ENCODE measurements at places on chromosomes 2 and 18. TPM values are rescaled to one million over a fixed set of nuclear protein-coding genes. Genes with fewer than 3 reads are reported as not detected.
A peak's percentile ranks its signal among the peaks of the same experiment; 100 is the strongest.

The TOGARAM2 gene
- 4.0 TPM for total RNA-seq

DNA sequence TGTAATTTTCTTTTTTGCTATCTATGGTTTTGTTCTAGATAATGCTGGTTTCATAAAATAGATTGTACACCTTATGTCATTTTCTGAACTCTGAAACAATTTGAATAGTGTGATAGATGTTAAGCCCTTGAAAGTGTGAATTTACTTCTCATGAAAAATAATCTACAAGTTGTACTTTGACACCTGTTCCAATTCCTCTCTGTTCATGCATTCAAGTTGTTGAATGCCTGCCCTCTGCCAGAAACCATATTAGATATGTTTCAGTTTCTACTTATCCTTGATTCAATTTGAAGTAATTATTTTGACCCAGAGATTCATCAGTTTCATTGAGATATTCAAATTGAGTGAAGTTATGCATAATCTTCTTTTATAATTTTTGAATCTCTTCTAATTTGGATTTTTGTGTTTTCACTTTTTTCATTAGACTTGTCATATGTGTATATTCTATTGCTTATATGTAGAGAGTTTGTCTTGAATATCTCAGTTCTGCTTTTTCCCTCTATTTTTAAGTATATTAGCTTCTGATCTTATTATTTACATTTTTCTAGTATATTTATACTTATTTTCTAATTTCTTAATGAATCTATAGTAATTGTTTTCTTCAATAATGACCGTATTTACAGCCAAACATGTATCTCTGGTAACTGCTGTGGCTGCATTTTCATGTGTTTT, 143.3 kb upstream of the TACR1 start:
- no peak for DNase-seq

The DYNAP gene
- total RNA-seq, result not detected

DNA sequence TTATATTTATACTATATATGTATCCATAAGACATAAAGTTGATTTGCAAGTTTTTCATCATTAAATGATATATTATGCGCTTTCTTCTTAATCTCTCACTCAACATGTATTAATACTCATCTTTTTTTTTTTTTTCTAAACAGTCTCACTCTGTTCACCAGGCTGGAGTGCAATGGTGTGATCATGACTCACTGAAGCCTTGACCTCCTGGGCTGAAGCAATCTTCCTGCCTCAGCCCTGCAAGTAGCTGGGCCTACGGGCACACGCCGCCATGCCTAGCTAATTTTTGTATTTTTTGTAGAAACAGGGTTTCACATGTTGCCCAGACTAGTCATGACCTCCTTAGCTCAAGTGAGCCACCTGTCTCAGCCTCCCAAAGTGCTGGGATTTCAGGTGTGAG, 51.4 kb upstream of the MAP4K3 start:
- DNase-seq, result no peak

- DNase-seq, result no peak
These were observed 24.0 kb downstream of the TGFA start for GRCh38 chr2:70529610-70530009.

The GLB1L gene
- 4.4 TPM for total RNA-seq

GRCh38 chr2:24409700-24410556, 49.6 kb upstream of the ITSN2 start:
- peak; percentile 19 for DNase-seq

- no peak for DNase-seq
These were observed 32.0 kb downstream of the CENPO start for GRCh38 chr2:24824966-24825882.

The STRADB gene
- 23.1 TPM for total RNA-seq

DNA sequence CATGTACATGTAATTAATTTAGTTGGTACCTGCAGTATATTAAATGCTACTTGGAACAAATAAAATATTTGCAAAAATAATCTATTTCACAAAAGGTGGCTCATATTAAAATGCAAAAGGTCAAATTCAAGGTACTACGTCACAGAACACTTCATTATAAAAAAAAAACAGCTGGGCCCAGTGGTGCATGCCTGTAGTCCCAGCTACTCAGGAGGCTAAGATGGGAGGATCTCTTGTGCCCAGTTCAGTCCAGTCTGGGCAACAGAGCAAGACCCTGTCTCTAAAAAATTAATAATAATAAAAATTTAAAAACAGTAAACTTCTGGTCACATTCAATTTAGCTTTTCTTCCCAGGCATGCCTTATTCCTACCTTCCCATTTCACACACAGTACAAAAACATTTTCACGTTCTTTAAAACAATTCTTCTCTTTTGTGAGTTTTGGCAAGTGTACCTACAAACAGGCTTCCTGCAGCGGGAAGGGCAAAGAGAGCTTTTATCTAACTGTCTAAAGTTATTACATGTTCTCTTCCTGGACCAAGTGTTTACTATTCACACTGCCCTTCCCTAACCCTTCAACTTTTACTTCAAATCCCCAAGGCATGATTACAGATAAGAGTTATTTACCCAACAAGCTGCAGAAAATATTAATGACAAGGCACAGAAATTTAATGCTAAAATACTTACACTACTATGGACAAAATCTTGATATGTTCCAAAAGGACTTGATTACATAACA, 10.7 kb downstream of the BAZ2B start:
- no peak for DNase-seq

DNA sequence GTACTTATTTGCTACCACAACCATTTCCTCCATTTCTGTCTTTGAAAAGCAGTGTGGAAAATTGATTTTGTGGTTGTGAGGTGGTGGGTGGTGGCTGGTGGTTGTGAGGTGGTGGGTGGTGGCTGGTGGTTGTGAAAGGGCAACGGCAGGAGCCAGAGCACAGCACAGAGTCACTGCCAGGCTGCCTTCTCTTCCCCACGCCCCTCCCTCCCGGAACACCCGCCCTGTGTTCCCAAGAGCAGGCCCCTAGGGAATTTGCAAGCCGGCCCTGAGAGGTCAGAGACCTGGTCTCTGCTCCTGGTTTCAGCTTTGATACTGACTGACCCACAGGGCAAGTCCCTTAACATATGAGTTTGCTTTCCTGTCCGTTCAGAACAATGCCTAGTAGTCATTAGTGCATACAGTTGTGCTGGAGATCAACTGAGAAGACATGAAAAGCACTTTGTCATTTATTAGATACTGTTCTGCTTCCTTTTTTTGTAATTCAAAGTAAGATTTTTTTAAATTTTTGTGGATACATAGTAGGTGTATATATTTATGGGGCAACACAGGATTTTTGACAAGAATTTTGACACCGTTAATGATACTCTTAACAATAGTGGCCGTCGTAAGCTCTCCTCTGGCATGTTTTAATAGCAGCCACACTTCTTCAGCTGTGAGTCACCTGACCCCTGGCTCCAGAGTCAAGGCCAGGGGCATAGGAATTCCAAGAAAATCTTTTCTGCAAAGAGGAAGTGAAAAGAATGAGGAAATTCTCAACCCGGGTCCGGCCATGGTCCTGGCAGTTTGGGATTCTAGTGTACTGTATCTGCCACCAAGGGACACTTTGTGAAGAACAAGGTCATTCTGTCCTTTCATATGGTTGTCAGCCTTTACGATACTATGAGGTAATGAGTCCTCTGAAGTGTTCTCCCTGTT, 53.2 kb downstream of the ITGA6 start:
- DNase-seq, result no peak

- no peak for DNase-seq
These were observed 67.4 kb downstream of the TNP1 start for GRCh38 chr2:216792222-216793021.

The DSC2 gene
- total RNA-seq, result not detected

The CREG2 gene
- not detected for total RNA-seq

The TUBA3E gene
- not detected for total RNA-seq

- DNase-seq, result no peak
These were observed 6.7 kb downstream of the CWC22 start for GRCh38 chr2:180000434-180000833.

The PHLPP1 gene
- total RNA-seq, result 31.8 TPM

- no peak for DNase-seq
These were observed 10.4 kb downstream of the MEIS1 start for GRCh38 chr2:66445076-66445924.

GRCh38 chr2:32788114-32788513, 158.6 kb upstream of the LTBP1 start:
- DNase-seq, result no peak

DNA sequence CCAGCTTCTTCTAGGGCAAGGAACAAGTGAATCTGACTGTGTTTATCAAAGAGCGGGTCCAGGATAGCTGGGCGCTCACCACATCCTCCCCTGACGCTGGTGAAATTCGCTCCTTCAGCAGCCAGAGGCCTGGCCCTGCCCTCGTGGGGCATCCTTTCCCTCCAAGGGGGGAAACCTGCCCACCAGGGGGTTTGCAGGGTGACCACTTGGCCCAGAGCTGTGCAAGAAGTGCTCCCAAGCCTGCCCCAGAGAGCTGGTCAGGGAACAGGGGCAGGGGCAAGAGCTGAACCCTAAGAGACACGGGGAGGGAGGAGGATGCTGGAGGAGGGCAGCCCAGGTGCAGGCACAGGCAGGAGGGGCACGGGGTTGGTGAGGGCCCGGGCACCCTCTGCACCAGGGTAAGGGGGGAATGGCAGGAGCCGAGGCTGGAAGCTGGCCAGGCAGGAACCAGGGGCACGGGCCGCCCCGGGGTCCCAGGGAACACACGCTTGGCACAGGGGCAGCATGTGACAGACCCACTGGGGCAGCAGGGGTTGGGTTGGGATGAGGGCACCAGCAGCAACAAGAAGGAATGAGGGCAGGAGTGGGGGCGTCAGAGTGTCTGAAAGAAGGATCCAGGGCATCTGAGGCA, 2.8 kb upstream of the GPR55 start:
- DNase-seq, result no peak

DNA sequence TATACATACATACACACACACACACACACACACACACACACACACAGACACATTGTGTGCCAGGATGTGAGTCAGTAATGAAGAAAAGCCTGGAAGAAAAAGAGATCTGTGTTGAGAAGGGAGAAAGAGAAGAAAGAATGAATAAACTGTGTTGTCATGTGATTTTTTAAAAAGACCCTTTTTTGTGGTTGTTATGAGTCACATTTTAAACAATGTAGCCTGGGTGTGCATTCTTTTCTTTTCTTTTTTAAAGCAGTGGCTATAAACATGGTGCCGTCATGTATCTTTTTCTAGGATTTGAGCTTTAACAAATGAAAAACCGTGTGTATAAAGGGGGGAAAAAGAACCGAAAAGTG, 87.2 kb downstream of the NRP2 start:
- no peak for DNase-seq

GRCh38 chr2:26974352-26974751, 3.9 kb downstream of the MAPRE3 start:
- no peak for DNase-seq

DNA sequence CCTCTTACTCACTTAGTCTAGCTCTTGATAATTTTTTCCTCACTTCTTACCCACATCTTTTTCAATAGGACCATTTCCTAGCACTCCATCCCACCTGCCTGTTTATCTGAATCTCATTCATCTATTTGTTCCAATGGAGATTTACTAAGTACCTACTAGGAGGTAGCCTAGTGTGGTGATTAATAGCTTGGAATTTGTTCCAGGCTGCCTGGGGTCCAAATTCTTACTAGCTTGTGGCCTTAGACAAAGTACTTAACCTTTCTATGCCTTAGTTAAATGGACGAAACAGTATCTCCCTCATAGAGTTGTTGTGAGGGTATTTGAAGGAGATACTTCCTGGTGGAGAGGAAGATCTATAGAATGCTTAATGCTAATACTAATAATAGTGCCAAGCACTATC, 42.9 kb upstream of the SERTAD2 start:
- DNase-seq, result no peak

DNA sequence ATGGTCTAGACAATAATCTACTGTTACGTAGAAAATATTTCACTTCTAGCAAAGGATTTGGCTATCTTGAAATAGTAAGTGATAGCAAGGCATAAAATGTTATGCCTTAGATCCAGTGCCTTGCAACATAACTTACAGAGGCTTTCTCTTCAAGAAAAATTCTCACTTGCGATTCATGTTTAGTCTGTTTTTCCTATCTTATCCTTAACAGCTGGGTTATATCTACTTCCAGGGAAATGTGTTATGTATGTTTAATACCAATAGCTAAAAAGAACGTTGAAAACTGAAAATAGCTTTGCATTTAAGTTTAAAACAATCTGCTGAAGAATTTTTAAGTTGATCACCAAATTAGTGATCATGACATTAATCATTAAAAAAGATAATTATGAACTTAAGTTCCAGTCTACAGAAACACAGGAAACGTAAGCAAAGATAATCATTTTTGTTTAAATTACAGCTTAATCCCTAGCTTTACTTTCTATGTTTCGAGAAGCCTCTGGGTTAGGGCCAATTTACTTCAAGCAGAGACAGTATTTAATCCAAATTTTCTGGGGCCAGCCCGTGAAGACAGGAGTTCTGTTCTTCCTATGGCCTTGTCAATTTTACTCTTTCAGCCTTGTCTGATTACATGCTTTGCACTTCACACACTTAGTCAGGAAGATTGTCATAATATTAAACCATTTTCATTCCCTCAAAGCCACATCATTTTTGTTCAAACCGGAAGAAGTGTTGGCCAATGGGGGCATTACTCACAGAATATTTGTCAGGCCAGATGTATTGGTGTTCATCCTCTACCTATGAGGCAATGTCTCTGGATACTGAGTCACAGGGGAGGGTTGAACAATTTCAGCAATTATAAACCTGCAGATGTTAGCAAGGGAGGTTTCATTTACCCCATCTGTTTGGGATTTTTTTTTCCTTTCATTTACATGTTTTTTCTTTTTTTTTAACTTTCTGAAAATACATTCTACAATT, 1132.9 kb upstream of the ZEB2 start:
- no peak for DNase-seq

The ONECUT2 gene
- not detected for total RNA-seq

The ZNF521 gene
- not detected for total RNA-seq

All from activated T-helper 2 cell treated with anti-CD3 and anti-CD28 coated beads, Interferon-gamma antibody, Interleukin-2, Interleukin-4, amounts not matched to agents 10 μg/mL and 5 μg/mL and 100 μg/mL, durations not matched to agents 14 hours and 24 hours and 36 hours (primary cell).